Eye (tissue), 1 donor: ENCODE measurements at places on chromosomes 1 and 21.

DNA sequence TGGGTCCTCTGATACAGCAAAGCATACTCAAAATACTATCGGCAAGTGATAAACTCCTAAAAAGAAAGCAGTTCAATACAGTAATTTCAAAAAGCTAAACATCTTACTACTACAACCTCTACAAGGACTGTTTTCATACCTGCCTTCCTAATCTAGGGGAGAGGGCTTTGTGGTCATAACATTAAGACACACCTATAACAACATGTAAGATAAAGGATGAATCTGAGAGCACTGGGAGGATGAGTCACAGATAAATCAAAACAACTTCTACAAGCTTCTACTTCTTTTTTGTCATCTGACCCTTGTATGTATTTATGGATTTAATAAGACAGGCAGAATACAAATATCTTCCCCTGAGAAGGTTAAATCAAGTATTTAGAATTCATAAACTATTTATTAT lies 40.0 kb downstream of the LTN1 start:
- no peak for DNase-seq

GRCh38 chr21:15355066-15355465 lies 290.3 kb upstream of the NRIP1 start:
- DNase-seq: no peak

DNA sequence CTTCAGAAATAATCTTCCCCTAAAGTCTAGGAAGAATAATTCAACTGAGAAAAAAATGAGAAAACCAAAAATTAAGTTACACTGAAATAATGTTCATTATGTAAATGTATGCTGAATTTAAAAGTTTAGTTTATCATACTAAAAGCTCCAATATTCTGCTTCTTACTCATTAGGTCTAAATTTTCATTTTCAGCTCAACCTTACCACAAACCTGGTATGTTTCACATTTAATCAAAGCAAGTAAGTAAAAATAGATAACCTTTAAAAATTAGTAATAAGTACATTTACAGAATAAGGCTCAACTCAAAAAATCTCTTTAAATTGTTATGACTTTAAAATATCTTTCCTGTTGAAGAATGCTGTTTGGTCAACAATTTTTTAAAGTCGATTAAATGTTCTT lies 15.0 kb downstream of the BTG3 start:
- no peak for DNase-seq

DNA sequence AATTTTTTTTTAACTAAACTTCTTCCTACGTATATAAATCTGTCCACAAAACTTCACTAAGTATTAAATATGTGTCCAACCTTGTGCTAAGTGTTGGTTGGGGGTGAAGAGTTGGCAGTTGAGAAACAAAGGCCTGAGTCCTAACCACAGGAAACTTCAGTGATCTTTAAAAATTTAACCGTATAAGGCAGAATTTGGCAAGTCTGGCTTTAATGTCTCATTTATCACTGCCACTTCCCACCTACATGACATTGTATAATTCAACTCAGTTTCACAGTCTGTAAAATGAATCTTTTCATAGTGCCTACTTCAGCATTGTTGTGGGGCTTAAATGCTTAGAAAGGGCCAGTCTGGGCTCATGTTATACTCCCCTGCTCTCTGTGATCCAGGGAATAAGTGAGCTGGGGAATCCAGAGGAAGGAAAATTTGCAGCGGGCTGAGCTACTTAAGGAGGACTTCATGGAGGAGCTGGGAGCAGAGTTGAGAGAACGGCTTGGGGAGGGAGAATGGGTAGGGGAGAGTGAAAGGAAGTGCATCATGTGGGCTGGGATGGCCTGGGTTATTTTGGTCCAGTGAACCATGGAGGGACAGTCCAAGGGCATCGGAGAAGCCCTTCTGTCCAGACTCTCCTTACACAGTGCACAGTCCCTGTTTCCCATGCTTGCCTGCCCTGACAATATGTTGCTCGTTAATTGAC lies 14.5 kb downstream of the IFNAR2 start:
- DNase-seq: no peak

- no peak for DNase-seq
Observed at GRCh38 chr1:223153177-223154119, 10.4 kb upstream of the TLR5 start.

GRCh38 chr1:1250786-1251284 lies 4.3 kb upstream of the C1QTNF12 start:
- DNase-seq: no peak

DNA sequence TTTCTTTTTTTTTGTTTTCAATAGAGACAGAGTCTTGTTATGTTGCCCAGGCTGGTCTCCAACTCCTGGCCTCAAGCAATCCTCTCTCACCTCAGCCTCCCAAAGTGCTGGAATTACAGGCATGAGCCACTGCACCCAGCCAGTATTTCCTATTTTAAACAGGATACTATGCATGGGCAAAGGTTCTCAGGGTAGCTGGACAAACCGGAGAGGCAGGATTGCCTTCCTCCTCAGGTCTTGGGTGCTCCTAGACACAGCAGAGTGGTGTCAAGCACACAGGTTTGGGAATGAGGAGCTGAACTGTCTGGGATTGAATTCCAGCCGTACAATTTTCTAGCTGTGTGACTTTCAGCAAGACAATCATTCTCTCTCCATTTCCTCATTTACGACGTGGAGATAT lies 22.9 kb upstream of the HNRNPU start:
- DNase-seq: no peak

DNA sequence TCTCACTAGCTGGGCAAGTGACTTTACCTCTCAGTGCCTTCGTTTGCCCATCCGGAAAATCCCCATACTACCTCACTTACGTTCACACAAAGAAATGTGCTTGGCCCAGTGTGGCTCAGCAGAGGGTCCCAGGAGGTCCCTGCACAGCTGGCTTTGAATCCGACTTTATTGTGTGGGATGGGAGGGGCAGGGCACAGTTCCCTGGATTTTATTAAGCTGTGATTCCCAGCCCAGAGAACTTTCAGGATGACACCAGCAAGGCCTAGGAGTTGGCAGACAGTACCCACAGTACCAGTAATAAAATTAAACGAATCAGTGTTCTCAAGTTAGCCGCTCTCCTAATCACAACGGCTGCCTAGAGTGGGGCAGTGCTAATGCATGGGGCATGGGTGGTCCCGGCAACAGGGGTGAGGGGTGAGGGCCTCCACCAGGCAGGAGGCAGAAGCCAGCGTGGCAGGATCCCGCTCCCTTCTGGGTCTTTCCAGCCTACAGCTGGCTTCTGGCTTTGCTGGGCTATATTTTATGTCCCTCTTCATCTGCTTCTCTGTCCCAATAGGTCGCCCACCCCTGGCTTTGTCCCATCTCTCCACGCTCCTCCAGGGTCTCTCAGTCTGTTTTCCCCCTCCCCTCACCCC lies 74.9 kb downstream of the VWA5B1 start:
- DNase-seq: no peak

GRCh38 chr21:20527731-20528460 lies 470.3 kb upstream of the NCAM2 start:
- peak; percentile 30 for DNase-seq

DNA sequence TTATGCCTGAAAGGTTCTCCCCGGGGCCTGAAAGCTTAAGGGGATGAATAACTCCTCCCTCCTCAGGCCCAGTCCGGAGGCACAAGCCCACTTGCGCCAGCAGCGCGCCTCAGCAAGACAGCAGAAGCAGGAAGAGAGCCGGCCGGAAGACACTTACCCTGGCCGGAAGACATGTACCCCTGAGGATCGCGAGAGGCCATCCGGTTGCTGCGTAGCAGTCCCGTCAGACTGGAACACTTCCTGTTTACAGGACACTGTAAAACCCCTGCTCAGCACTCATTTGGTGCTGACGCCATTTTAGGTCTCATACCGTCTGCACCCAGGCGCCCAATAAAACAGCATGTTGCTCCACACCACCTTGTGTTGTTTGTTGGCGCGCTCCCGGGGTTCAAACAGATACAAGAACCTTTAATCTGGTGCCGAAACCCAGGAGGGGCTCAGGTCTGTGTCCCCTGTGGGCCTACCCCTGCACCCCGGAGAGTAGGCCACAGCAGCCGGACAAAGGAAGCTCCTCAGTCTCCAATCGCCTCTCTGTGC lies 30.3 kb downstream of the VN1R5 start:
- no peak for DNase-seq

GRCh38 chr21:32370998-32371766 lies 21.6 kb downstream of the URB1 start:
- no peak for DNase-seq

- DNase-seq: no peak
Observed at GRCh38 chr1:154218545-154218944, 2.2 kb upstream of the UBAP2L start.

DNA sequence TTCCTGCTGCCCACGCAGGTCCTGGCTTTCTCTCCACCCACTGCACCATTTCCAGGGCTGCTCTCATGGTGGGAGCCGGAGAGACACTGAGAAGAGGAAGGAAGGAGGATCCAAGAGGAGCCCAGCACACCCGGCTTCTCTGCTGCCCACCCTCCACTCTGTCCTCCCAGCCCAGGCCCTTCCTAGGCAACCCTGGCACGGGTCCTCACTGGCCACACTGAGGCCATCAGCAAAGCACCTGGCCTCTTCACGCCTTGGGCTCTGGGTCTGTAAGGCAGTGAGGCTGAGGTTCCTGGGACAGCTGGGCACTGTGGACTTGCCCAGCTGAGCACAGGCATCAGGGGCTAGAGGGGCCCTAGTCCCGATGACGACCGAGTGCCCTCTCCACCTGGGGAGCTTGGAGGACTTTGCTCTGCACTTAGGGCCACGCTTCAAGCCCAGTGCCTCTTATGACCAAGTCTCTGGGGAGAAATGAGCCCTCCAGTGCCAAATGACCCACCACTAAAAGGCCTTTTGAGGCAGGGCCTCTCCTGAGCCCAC lies 43.1 kb downstream of the PDE9A start:
- no peak for DNase-seq
